Transverse colon (tissue), 4 donors: ENCODE measurements at places on chromosomes 2 and 18. TPM values are rescaled to one million over a fixed set of nuclear protein-coding genes. Genes with fewer than 3 reads are reported as not detected.
A peak's percentile ranks its signal among the peaks of the same experiment; 100 is the strongest.

DNA sequence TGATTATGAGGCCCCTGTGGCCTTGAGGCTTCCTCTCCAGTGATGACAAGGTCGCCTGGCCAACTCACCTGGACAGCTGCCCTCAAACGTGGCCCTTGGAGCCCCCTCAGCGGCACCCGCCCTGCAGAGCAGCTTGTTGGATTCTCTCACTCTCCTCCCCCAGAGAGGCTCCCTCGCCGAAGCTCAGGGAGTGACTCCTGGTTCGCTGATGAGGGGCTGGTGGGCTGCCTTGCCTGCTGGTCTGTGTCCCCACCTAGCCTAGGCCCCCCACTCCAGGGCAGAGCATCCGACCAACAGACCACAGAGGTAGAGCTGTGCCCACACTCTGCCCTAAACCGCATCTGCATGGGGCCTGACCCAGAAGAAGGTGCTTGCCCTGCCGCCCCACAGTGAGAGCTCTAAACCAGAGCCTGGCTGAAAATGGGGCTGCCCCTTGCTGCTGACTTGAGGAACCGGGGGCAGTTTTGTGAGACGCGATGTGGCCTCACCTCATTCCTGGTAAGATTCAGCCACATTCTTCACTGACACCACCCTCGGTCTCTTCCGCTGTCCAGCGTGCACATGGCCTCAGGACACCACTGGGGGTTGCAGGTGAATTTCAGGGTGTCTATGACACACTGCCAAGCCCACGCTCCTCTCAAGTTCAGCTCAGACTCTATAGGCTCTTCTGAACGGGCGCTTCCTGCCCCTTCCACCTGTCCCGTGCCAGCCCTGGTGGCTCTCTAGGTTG is 131.6 kb downstream of the CABLES1 start:
- DNase-seq: no peak

DNA sequence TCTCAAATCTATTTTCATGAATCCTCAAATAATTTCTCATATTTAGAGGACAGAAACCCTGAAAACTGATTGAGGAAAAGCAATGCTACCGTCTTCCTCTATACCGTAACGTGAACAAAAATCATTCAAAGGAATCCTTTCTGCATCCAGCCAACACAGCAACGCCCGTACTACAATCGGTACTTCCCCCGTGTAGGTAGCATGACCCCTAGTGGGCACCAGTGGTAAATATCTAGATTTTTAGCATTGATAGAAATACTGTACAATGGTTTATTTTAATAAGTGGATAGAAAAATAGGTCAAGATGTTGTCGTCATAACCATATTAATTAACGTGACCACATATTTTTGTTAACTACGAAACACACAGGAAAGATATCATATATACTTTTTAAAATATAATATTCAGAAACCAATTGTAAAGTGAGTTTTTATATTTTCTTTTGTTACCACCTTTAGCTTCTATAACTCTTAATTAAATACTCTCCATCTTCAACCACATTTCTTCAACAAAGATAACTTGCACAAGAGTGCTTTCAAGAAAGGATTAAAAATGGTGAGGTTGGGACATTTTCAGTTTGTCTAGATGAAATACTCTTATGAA is 194.1 kb downstream of the SS18 start:
- peak; percentile 16 for DNase-seq

Gene RNF152
- 340 TPM for total RNA-seq

DNA sequence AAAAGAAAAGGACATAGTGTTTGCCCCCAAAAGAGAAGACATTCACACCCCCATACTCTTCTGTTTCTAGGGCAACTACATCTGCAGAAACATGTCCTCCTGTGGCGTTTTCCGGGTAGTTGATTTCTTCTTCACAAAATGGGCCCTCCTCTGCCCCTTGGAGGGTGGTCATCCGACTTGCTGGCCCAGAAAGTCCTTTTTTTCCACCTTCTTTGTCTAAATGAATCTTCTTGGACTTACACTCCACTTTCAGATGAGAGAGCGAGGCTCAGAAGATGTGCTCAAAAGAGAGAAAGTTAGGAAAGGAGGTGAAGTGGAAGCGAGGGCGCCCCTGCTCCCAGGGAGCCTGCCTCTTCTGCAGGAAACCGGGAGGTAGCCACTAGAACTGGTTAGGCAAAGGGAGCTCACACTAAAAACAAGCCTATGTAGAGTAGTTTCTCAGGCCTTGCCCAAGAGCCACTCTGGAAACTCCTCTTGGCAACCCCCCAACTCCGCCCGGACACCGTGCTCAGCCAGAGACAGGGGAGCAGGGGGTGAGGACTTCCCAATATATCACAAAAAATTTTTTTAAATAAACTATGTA is 10.2 kb upstream of the SIX3 start:
- no peak for DNase-seq

GRCh38 chr2:191607096-191607495 is 70.8 kb upstream of the NABP1 start:
- no peak for DNase-seq

- no peak for DNase-seq
Observed at GRCh38 chr18:77105680-77106079, 26.9 kb downstream of the MBP start.

Gene DSG1
- not detected for total RNA-seq

GRCh38 chr18:6297875-6298274 is 116.8 kb downstream of the L3MBTL4 start:
- DNase-seq: no peak

- DNase-seq: no peak
Observed at GRCh38 chr2:3386448-3386958, 7.0 kb downstream of the TRAPPC12 start.

GRCh38 chr2:63463142-63463541 is 125.1 kb downstream of the WDPCP start:
- DNase-seq: no peak

DNA sequence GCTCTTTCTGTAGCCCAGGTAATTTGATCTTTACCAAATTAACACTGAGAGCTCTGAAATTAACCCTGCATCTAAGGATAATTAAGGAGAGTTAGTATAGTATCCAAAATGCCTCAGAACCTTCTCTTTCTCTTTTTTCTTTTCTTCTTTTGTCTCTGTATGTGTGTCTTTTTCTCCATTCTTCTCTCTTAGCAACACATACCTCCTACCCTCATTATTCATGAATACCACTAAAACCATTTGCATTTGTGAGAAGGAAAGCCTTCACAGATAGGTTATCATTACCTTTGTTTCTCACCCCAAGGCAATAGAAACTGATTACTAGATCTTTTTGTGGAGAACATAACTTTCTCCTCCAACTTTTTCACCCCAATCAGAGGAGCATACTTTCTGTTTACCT is 376.5 kb upstream of the NXPH2 start:
- no peak for DNase-seq

- no peak for DNase-seq
Observed at GRCh38 chr2:40433736-40434135, 18.2 kb downstream of the SLC8A1 start.

- DNase-seq: no peak
Observed at GRCh38 chr18:68713796-68714195, 1.1 kb downstream of the TMX3 start.

DNA sequence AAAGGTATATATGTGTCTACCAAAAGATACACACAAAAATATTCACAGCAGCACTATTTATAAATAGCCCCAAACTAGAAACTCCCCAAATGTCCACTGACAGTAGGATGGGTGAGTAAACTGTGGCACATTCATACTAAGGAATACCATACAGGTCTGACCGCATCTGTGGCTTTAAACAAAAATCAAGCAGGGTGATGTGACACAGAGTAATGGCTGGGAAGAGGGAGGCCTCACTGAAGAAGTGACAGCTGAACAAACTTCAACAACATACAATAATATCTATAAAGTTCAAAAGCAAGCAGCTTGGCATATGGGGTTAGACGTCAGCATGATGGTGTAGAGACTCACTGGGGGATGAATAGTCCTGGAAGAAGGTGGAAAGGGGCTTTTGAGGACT is 115.1 kb upstream of the PPP1CB start:
- DNase-seq: no peak

DNA sequence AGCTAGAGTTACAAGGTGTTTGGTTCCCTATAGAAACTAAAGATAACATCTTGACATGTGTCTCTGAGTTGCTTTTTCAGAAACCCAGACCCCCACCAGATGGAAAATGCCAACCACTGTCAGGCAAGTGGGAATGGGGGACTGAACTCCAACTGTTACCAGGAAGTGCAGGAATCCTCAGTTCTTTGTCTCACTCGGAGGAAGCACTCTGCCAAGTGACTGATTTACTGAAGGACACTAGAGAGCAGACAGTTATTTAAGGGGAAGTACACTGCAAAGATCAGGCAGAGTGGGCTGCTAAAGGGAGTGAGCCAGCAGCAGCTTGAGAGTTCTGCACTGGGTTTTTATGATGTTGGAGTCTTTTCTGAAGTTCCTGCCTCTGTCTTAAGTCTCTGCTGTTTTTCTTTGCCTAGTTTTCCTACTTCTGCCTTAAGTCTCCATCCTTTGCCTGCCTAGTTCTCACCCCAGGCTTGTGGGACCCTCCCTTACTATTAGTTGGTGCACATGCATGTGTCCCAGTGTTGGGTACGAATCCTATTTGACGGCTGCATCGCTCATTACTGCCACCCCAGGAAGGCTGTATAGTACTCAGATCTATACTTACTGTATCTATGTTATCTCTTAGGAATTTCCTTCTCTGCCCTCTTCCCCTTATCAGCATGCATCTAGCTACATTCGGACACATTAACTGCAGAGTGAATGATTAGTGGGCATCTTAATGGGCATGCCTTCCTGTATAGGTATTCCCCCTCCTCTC is 97.1 kb downstream of the TEX51 start:
- no peak for DNase-seq

DNA sequence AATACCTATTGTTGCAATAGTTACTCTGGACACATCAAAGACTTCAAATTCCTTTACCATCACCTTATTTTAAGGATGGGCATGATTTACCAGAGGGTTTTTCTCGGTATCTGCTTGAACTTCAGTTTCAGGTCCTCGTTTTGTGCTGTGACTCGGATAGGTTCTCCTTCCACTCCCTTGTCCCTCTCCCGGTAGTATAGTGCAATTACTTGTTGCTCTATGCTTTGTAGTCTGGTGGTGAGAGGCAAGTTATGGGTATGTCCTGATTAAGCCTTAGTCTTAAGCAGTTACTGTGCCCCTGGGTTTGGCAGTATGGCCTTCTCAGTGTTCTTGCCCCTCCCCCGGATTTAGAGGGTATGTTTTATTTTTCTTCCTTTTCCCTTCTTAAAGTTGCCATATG is 96.6 kb downstream of the RHBDD1 start:
- no peak for DNase-seq

Gene CD8B
- total RNA-seq: not detected

Gene C18orf54
- total RNA-seq: 0.37 TPM

Gene PAIP2B
- 5.1 TPM for total RNA-seq

- DNase-seq: no peak
Observed at GRCh38 chr2:133992454-133992853, 261.4 kb upstream of the MGAT5 start.

DNA sequence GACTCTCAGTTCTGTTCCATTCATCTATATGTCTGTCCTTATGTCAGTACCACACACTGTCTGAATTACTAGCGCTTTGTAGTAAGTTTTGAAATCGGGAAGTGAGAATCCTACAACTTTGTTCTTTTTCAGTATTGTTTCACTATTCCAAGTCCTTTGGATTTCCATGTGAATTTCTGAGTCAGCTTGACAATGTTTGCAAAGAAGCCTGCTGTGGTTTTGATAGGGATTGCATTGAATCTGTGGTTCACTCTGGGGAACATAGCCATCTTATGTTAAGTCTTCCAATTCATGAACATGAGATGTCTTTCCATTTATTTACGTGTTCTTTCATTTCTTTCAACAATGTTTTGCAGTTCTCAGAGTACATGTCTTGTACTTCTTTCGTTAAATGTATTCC is 15.0 kb downstream of the SLC3A1 start:
- DNase-seq: no peak

DNA sequence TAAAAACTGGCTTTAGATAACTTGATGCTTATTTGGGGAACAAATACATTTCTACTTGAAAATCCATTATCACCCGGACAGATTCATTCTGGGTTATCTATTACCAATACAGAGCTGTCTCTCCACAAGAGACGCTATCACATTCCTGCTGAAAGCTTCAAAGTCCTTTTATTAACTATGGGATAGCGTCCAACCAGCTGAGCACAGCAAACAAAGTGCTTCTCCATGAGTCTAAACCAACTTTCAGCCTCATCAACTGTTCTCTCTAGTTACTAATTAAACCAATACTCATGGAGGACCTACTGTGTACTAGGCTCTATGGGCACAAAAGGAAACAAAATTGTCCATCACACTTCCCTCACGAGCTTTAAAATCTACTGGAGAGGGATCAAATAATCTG is 132.8 kb downstream of the L3MBTL4 start:
- no peak for DNase-seq

Gene MSH2
- total RNA-seq: 10.8 TPM

- DNase-seq: no peak
Observed at GRCh38 chr2:168392797-168393196, 63.3 kb upstream of the CERS6 start.

Gene ANKRD62
- not detected for total RNA-seq

Gene HRH4
- total RNA-seq: not detected

Gene GCG
- total RNA-seq: 17.6 TPM

Gene CRYGD
- total RNA-seq: not detected

- DNase-seq: no peak
Observed at GRCh38 chr2:41940745-41941063, 107.1 kb upstream of the PKDCC start.

GRCh38 chr2:60962528-60962927 is 55.0 kb upstream of the PEX13 start:
- DNase-seq: no peak

Gene DYNAP
- total RNA-seq: not detected

Gene PAX8
- total RNA-seq: 11.2 TPM

Gene UGT1A6
- 16.1 TPM for total RNA-seq
